Esophagus muscularis mucosa (tissue), 4 donors: ENCODE measurements at places on chromosomes 3 and 15. TPM values are rescaled to one million over a fixed set of nuclear protein-coding genes. Genes with fewer than 3 reads are reported as not detected.

Gene TM4SF18
- 0.83 TPM for total RNA-seq

DNA sequence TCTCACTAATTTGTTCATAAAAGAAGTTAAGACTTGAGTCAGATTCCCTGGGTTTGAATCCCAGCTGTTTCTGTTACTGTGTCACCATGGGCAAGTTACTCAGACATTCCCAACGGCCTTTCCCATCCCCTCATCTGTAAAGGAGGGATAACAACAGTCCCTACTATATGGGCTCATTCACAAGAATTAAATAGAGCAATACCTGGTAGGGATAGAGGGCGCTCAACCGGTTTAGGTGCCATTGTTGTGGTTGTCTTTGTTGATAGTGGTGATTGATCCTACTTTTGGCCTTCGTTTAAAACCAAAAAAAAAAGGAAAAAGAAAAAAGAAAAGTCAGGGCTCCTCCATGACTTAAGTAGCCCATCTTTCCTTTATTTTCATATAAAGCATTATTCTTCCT, 563.1 kb downstream of the GRM7 start:
- DNase-seq = no peak

Gene TMEM207
- not detected for total RNA-seq

DNA sequence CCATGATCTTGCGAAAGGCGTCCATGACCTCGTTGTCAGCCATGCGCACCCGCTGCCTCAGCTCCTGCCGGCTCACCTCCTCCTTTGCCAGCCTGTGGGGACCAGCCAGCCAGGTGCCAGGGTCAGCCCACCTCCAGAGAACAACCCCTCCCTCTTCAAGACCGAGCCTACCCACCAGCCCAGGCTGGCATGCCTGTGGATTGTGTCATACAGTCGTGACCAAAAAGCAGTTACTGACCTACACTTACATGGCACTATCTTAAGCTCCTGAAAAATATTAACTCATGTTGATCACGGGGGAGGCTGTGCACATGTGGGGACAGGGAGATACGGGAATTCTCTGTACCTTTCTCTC, 10.7 kb upstream of the CAMK1 start:
- DNase-seq = no peak

GRCh38 chr3:161838021-161838420, 341.4 kb downstream of the OTOL1 start:
- no peak for DNase-seq

GRCh38 chr3:100029689-100030088, 84.6 kb downstream of the FILIP1L start:
- no peak for DNase-seq

GRCh38 chr3:63896332-63897030, 15.7 kb downstream of the SCAANT1 start:
- DNase-seq = no peak

Gene PCYT1A
- total RNA-seq = 62.7 TPM

- DNase-seq = no peak
Measured at GRCh38 chr3:20023623-20024405, 11.8 kb upstream of the PP2D1 start.

DNA sequence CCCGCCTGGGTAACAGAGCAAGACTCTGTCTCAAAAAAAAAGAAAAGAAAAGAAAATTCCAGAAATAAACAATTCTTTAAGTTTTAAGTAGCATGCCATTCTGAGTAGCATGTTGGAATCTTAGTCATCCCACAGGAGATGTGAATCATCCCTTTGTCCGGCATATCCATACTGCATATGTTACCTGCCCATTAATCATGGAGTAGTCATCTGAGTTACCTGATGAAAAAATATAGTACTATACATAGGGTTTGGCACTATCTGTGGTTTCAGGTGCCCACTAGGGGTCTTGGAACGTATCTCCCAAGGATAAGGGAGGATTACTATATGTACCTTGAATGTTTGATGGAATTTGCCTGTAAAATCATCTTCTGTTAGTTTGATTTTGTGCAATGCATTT, 6.3 kb upstream of the CCR4 start:
- DNase-seq = peak; percentile 45

- no peak for DNase-seq
Measured at GRCh38 chr3:46998121-46998851, 18.8 kb downstream of the NBEAL2 start.

Gene GRAMD2A
- total RNA-seq = 0.42 TPM

DNA sequence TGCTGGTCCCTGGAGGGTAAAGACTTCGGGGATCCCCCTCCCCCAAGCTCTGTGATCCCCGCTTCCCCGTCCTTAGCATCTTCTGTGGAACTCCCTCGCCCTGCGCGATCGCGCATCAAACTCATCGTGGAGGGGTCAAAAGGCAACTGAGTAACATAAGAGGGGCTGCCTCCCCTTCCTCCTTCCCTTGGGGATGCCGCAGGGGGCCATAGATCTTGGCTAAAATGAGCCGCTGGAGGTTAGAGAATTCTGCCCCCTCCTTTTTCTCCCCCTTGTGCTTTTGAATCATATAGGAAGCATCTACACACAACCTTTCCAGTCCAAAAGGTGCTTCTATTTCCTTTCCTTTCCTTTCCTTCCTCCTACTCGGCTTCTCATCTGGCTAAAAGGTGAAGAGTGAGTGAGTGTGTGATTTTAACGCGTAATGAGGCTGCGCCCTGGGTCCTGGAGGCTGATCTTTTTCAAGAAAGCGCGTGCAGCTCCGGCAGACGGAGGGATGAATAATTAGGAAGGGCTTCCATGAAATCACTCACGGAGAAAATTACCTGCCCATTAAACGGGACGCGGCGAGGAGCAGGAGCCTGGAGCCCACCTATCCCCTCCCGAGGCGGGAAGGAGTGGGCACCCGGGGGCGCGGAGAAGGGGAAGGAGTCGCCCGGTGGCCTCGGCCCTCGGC, 831 bp upstream of the ROBO2 start:
- no peak for DNase-seq

DNA sequence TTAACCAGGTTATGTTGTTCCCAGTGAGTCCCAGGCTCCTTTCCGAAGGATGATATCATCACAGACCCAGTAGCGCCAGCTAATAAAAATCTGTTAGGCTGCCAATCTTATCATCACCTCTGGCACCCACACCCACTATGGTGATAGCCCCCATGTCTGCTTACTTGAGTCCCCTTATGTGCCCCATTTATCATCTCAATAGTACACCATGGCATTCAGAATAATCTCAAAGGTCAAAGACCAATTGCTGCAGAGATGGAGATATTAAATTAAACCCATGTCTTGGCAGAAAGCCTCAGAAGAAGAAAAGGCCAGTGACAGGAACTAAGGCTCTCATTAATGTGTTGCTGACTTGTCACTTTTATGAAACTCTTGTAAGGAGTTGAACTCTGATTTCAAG, 32.8 kb downstream of the CPNE4 start:
- DNase-seq = no peak

DNA sequence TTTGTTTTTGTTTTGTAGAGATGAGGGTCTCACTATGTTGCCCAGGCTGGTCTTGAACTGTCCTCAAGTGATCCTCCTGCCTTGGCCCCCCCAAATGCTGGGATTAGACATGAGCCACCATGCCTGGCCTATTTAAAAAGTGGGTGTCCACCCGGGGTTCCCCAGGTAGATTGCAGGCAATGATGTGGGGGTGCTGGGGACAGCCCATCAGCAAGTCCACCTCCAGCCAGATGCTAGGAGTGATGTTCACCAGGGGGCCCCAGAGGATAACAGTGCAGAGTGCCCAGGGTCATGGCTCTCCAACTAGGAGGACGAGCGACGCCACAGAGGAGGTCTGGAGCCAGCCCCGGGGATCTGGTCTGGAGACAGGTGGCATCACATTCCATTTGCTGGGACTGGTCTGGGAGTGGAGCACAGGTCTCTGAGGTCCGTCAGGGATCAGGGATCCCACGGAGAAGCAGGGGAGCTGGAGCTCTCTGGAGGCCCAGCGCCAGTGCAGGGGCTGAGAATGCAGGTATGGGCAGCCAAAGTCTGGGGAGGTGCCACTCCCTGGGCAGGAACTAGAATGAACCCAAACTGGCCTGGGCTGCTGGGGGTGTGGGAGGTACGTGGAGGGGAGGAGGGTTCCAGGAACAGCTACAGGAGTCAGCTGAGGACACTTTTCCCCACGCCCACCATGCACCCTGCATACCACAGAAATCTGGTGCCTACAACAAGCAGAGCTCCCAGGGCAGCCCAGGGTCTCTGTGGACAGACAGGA, 51.2 kb upstream of the PCSK6 start:
- no peak for DNase-seq

Gene SLC33A1
- total RNA-seq = 22.2 TPM

- DNase-seq = no peak
Measured at GRCh38 chr3:154100556-154100955, 20.6 kb upstream of the ARHGEF26 start.
